Fibroblast of skin of right quadriceps (primary cell): ENCODE measurements at places on chromosomes 5 and 9.

- DNase-seq: no peak
Measured at GRCh38 chr9:131403493-131403773, 9.5 kb downstream of the PRRC2B start.

DNA sequence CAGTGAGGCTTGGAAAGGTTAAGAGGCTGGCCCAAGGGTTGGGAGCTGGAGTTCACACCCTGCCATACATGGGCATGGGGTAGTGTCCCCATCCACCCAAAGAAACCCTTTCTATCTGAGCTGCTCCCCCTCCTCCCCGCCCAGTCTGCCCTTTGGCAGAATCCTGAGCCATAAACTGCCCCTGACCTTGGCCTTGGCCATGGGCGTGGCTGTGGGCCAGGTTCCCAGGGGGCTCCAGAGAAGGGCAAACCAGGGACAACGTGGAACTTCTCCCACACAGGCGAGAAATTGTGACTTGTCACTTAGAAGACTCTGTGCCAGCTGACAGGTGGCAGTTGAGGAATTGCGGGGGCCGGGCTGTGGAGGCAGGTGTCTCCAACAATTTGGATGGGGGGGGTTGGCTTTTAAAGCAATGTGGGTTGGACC is 4.8 kb downstream of the FAM78A start:
- DNase-seq: no peak

DNA sequence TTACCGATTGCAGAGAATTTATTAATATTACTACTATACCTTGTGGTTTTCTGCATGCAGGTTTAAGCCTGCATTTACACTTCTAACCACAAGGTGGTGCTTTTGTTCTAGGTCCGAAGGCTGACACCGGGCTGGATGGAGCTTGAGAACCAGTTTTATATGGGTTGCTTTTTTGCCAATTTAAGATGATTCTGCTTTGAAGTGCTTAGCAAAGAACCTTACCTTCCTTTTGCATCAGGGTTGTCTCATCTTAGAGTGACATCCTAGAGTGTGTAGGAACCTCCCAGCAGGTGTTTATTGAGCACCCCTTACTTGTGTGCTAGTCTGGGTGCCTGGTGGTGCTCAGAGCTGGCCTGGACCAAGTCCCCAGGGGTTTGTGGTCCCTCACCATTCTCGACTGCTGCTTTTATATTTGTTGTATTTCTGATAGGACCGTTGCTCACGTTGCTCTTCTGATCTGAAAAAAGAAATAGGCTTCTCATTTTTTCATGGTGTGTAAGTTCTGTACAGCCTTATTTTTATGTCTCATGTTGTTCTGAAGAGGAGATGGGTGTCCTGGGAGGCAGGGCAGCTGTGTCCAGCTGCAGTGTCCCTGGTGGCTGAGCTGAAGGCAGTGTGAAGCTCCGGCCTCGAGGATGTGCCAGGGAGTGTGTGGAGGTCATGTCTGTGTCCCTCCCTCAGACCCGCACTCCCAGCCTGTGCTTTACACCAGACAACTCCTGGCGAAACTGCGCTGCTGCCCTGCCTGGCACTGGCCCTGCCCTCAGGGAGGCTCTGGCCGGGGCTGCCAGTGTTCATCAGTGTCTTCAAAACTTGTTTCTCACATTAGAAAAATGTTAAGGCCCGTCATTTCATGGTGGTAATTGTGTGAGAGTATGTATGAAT is 54.3 kb downstream of the EHMT1 start:
- peak; percentile 62 for DNase-seq

DNA sequence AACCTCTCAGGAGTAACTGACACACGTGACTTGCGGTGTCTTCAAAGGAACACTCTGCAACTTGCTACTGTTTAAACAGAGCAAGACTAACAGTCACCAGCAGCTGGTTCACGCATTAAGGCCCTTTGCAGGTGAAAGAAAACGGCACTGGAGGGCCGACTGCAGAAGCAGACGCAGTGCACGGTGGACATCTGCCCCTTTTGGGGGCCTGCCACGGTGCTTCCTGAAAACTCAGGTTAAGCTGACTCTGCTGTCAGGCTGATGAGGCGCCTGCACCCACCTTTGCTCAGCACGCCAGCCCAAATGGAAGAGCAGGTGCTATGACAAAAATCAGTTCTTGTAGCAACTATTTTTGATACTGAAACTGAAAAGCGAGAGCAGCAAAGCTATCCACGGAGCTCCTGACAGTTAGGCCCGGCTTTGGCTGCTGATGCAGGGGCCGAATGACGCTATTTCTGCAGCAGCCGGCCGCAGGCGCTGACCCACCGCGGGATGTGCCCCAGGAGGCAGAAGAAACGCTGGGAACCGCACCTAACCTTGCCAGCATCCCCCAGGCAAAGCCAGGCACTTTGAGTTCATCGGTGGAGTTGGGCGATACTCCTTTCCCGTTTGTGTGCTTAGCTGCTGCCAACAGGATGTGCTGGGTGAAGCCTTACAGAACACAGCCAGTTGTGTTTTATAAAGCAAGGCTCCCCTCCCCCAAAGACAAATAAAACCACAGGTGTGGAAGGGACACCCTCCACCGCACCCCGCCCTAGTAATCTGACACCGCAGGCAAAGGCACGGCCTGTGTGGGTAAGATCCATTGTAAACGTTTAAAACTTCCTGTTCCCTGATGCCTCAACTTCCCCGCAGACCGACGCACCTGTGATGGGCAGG is 21.1 kb upstream of the TERT start:
- DNase-seq: peak; percentile 3
